ENCODE measurements at places on chromosomes 4 and X.

DNA sequence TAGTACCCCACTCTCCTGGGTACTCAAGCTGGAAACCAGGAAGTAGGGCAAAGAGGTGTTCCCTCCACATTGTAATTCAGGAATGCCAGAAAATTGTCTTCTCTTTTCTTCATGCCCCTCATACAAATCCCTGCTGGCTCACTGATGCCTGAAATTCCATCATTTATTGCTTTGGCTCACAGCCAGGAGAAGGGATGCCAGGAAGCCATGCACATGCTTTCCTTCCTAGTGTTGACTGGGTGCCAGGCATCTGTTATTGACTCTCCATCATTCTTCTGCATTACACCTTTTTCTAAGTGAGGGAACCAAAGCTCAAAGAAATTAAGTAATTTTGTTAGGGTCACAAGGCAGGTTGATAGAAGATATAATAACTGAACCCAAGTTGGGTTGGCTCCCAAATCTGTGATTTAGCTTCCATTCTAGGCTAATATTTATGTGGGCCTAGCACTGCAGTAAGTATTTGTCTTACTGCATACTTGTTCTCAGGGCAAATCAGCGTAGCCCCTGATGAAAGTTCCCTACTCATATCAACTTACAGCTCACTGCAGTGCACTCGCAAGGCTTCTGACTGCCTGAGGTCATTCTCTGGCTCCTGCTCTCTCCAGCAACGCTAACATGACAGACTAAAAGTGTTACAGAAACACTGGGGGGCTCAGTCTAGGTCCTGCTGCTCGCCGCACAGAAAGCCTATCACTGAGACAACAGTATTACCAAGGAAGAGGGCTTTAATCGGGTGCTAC, 89.0 kb downstream of the TRAPPC11 start:
- DNase-seq = no peak

DNA sequence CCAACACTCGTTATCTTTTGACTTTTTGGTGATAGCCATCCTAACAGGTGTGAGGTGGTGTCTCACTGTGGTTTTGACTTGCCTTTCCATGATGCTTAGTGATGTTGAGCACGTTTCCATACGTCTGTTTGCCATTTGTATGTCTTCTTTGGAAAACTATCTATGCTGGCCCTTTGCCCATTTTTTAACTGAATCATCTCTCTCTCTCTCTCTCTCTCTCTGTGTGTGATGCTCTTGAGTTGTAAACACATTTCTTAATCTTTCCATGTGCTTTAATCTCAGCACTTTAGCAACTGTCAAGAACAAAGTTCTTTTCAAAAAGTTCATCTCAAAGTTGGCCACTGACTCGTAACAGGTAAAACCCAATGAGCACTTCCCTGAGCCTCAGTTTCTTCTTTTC, 10.5 kb downstream of the SORBS2 start:
- no peak for DNase-seq

DNA sequence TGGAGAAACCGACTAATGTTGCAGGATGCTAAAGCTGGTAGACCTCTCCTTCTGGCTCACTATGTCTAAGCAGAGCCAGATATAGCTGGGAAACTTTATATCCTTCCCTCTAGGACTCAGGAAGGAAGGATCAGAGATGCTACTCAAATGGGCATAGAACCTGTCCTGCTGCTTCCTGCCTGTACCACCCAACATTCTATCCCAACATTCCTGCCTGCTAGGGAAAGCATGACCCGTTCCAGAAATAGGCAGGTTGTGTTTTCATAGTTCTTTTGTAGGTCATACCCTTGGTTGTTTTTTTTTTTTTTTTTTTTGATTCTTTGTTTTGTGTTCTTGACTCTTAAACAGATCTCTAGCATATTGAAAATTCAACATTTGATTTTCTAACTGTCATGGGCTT, 5.3 kb downstream of the NPNT start:
- DNase-seq = no peak

DNA sequence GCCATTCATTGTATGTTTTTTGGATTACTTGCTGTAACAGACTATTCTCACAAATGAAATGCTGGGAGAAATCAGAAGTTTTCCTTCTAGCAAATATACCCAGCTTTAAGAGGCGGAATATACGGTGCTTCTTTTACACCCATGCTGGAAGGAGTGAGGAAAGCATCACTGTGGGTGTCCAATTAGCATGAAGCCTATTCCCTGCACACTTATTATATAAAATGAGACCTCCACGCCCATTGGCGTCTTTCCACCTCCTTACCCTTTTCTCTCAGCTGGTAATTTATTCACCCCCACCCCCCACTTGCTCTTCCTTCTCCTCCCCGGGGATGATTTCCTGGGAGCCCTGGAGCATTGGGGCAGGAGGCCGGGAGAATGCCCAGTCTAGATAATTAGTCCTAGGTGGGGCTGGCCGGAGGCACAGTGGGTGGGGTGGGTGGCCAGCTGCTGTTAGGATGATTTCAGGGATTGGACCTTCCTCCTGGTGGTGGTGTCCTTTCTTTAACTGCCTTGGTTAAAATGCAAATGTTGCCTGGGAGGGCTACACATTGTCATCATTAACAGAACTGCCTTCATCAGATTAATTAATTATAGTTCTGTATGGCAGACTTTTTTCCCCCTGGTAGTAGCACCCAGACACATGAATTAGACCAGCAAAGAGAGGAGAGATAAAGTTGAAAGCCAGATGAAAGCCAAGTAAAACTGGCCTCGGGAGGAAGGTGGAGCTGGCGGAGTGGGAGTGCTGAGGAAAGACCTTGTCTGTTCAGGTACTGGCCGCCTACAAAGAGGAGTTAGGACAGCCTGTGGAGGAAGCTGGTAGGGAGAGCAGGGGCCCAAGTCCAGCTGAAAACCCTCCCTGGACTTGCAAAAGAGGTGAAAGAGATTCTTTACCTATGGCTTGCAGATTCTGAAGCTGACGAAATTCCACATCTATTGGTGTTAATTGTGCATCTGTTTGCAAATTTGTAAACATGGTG, 11.4 kb downstream of the SHROOM2 start:
- DNase-seq = no peak

DNA sequence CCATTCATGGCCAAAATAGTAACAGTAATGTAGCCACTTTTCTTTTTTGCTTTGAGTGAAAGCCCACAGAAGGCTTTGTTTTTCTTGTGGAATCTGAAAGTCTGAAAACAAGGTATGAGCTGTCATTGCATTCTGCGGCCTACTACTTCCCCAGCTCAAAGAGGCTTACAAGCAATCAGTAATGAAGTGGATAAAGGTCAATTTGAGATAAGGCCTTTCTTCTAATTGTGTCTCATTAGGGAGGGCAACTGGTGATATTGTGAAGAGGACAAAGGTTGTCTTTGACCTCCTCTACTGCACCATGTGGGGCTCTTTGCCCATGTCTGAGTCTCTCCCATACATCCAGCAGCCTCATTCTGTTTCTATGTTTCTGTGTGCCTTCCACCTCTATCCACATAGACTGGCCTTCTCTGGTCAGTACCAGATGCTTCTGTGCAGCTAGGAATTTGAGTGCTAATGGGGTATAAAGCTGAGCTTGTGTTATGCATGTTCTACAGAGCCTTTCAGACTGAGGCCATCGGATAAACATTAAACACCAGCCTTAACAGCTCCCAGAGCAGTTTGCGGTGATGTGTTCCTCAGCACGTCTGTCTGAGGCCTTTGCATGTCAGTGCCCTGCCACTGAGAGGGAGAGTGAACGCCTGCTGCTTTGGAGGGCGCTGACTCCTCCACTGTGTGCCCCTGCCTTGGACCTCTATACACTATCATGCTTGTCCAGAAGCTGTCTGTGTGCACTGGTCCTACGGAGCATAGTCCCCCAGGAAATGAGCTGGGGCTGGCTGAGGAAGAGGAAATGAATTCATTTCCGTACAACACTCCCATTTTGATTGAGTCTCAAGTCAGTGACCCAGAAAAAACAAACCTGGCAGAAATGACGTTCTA, 80.2 kb downstream of the SH2D1A start:
- DNase-seq = no peak

DNA sequence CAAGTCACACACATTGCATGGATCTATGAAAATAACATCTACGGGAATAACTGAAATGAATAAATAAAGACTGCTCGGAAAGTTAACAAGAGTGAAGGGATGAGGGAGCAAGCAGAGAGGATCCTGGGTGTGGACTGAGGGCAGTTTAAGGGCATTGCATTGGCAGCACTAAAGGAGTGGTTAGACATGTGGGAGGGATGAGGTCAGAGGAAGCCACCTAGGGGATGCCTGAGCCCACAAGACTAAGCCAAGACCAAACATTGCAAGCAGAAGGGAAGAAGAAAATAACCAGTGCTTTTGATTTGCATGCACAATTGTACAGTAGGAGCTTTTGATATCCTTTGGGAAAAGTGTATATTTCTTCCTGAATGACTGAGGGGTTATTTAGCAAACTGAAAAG, 106.1 kb downstream of the MSL3 start:
- DNase-seq = no peak

GRCh38 chrX:119826399-119826959, 26.3 kb downstream of the UPF3B start:
- no peak for DNase-seq

DNA sequence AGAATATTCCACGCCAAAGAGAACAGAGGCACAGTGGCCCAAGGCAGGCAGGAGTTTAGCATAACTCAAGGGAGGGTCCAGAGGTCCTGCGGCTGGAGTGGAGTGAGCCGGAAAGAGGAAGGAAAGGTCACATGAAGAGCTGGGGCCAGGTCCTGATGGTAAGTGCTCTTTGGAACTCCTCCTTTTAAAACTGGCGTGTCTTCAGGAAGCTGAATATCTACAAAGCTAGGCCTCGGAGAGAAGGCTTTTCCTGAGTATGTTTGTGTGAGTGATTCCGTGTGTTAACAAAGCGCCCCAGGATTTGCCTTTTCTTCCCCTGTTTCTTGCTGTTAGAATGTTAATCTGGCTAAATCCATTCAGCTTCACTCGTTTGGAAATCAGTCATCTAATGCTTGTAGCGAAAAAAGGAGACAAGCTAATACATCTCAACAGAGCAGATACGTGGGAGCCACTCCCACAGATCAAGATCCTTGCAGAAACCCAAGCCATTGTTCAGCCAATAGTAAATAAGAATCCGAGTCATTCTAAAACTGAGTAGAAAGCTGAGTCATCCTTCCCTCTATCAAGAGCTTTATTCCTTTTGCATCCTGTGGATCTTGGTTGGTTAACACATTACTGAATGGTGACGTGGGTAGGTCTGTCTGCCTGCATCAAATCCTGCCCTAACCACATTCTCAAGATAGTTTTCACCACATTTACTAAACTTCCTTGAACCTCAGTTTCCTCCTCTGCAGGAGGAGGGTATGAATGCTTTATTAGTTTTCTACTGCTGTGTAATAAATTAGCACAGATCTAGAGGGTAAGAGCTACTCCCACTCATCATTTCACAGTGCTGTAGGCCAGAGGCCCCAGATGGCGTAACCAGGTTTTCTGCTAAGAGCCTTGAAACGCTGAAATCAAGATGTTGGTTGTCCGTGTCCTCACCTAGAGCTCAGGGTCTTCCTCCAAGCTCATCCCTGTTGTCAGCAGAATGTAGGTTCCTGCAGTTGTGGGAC, 43.2 kb upstream of the RBM47 start:
- no peak for DNase-seq

DNA sequence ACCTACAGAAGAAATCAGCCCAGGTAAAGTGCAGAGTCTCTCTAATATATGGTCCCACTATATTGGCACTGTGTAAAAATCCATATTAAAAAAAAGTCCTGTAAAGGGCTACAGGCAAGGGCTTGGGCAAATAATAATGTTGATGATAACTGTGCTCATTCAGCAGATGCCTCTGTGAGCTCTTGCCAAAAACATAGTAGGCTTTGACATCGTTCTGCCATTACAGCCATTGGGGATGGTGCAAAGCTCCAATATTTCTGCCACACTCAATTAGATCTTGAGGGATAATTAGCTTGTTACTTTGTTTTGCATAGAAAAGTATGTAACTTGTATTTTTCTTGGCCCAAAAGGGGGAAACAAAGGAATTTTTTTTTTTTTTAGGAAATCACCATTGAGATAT, 645.5 kb upstream of the FAM241A start:
- no peak for DNase-seq

DNA sequence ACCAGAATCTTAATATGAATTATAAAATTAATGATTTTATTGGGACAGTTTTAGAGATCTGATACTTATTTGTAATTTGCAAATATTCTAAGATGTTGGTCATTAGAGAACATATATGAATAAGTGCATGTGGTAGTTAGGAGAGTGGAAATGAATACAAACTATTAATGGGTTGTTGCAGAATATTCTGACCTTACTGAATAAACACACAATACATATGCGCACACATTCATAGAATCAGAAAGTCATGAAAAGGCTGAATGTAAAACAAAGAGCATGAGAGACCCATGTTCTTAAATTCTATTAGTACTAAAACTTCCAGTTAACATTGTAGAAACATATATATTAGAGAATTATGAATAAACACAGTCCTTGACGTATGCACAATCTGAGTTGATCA, 301.7 kb upstream of the TRAM1L1 start:
- DNase-seq = no peak

Measured in stimulated activated CD8-positive, alpha-beta memory T cell treated with anti-CD3 and anti-CD28 coated beads, Interleukin-15, amount 100 ng/mL, for 1 hour (primary cell).